ENCODE measurements at places on chromosomes 3 and 15. TPM values are rescaled to one million over a fixed set of nuclear protein-coding genes. Genes with fewer than 3 reads are reported as not detected.

The C15orf62 gene
- total RNA-seq, result 0.18 TPM

The SLC7A14 gene
- 0.29 TPM for total RNA-seq

The C2CD4A gene
- total RNA-seq, result not detected

The TMOD3 gene
- 24.8 TPM for total RNA-seq

The SLC15A2 gene
- under 0.01 TPM for total RNA-seq

The SLC27A2 gene
- total RNA-seq, result not detected

All from myometrial cell (primary cell).